ENCODE measurements at places on chromosomes 16 and 17.

GRCh38 chr16:49277766-49278566 is 3.7 kb downstream of the CBLN1 start:
- DNase-seq = no peak

- no peak for DNase-seq
Observed at GRCh38 chr17:40791787-40792436, 7.8 kb downstream of the KRT28 start.

DNA sequence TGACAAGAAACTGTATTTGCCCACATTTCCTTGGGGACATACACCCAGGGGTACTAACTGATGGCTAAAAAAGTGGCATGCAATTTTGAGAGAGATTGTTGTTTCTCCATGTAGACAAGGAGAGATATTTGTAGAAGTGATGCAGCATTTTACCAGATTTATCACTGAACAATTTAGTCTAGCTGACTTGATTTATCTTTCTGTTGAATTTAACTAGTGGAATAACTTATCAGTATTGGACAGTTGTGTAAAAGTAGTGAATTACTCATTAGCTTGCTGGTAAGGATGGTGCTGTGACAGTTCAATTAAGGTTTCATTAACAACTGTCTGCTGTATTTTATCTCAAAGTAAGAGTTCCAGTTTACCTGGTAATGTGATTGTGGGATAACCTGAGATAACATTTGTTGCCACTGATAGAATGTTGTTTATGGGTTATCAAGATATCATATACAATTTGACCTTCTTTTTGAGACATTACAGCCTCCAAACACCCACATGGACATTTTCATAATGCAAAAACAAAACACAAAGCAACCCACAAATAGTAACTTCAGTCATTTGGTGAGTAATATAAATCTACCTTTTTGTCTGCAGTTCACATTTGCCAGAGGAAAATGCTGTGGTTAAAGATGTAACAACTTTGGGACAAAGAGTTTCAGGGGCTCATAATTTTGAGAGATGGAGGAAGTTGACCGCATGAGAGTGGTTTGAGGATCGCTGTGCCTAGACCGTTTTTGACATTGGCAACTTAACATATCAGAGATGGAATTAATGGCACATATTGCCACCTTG is 3.8 kb downstream of the NLK start:
- DNase-seq = no peak

GRCh38 chr16:72744076-72744793 is 303.7 kb downstream of the ZFHX3 start:
- no peak for DNase-seq

DNA sequence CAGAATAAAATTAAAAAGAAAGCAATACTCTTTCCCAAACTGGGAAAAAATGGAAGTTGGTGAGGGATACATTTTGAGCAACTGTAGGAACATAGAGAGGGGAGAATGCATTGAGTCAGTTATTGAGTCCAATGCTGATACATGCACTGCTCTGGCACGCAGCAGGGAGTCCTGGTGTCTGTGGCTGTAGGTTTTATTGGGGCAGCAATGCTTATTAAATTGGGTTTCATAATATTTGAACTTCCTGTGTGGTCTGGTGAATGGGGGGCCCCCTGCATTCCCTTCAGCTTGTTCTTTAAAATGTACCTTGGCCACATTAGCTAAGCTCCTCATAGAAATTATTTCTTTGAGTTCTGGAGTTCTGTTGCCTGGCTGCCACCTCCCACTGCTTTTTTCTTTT is 125.2 kb upstream of the ELAC2 start:
- no peak for DNase-seq

- no peak for DNase-seq
Observed at GRCh38 chr17:55261311-55261710, 3.4 kb upstream of the HLF start.

GRCh38 chr17:45114117-45114932 is 18.0 kb downstream of the PLCD3 start:
- DNase-seq = no peak

DNA sequence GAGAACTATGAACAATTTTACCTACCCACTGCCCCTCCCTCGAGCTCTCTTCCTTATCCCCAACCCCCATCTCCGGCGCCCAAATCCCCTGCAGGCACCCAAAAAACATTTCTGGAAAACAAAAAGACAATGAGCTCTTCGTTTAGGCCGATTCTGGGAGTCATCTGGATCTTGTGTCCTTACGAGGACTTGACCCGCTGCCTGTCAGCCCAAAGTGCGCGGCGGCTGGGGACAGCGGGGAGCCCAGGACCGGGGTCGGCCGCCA is 524 bp downstream of the STRADA start:
- DNase-seq = no peak

GRCh38 chr17:64638552-64639203 is 23.4 kb downstream of the SMURF2 start:
- no peak for DNase-seq

Measured in HFF-Myc (cell line).